NCI-H526 (cell line): ENCODE measurements at places on chromosomes 2 and 18.

- peak; percentile 88 for DNase-seq
Observed at GRCh38 chr2:86807468-86808275, 17.0 kb upstream of the CD8A start.

DNA sequence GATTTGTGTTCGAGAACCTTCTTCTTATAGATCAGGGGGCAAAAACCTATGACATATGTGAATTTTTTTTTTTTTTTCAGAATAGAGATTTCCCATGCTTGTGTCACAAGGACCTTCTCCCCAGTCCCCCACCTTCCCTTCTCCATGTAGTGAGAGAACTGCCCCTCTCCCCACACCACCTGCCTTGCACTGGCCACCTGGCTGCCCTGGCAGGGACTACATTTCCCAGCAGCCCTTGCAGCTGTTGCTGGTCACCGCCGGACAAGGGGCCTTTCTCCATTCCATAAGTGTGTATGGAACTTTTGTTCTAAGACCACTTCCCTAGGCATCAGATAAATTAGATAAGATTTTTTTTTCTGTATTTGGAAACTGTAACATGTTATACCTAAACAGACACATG lies 22.2 kb downstream of the MBP start:
- no peak for DNase-seq

- DNase-seq: no peak
Observed at GRCh38 chr18:49446481-49446880, 14.0 kb downstream of the DYM start.

DNA sequence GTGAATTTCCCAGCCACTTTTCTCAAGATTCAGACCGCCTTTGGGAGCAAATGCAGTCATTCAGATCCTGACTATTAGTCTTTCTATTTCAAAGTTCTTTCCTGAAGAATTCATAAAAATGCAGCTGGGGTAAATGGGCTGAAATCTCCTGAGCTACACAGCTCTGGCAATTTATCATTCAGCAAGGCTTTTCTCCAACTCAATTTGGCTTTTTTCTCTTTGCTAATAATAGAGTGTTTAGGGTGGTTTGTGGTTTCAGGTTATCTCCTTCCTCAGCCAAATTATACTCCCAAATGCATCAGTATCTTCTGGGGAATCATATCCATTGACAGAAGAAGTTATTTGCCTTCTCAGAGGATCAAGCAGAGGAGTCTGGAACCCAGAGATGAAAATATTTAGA lies 282.4 kb upstream of the SLC14A2 start:
- DNase-seq: no peak

DNA sequence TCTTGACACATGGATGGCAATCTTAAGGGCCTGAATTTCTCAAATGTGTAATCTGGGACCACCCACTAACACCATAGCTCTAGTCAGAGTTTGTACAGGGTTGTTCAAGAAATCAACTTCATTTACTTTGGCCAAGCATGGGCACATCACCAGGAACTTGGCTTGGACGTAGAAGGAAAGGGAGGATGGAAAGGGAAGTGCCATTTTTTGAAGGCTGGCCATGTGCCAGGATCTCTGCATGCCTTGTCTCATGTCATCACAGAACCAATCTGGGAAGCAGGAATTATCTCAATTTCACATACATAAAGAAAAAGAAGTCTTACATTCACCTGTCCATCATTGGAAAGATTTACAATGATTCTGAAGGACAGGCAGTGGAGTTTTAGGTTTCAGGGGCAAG lies 128.1 kb downstream of the ANTXR1 start:
- DNase-seq: no peak

DNA sequence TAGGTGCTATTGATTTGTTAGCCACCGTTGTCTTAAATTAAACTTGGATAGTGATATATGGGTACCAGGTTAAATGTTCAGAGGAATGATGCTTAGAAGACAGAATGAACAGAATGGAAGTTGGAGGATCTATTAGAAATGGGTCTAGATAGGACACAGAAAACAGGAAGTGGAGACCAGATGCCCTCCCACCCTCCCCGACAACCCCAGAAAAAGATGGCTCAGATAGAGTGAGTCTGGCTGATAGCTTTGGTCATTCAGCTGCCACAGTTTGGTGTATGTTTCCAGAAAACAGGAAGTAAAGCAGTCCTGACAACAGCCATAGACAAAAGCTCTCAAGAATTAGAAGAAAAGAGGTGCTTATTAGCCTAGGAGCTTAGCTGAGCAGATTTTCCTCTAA lies 71.5 kb upstream of the DSG1 start:
- DNase-seq: no peak

- DNase-seq: no peak
Observed at GRCh38 chr2:1572638-1573037, 159.4 kb downstream of the TPO start.

- DNase-seq: no peak
Observed at GRCh38 chr2:85302121-85302520, 25.7 kb downstream of the TGOLN2 start.
